ENCODE measurements at places on chromosomes 16 and 17.

GRCh38 chr17:63479495-63480184 is 2.8 kb downstream of the ACE start:
- no peak for DNase-seq

DNA sequence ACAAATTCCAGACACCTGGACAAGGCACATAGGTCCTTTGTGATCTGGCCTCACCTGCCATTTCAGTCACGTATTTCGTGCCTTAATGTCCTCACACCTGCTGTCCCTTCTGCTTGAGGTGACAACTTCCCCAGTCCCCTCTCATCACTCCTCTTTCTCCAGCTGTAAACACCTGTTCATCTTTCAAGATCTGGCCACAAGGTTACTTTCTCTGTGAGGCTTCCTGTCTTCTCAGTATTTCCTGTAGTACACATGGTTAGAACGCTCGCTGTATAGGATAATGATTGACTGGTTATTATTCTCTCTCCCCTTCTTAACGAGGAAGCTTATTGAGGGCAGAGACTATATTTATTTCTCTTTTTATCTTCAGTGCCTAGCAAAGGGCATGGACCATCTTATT is 74.5 kb upstream of the PMFBP1 start:
- no peak for DNase-seq

DNA sequence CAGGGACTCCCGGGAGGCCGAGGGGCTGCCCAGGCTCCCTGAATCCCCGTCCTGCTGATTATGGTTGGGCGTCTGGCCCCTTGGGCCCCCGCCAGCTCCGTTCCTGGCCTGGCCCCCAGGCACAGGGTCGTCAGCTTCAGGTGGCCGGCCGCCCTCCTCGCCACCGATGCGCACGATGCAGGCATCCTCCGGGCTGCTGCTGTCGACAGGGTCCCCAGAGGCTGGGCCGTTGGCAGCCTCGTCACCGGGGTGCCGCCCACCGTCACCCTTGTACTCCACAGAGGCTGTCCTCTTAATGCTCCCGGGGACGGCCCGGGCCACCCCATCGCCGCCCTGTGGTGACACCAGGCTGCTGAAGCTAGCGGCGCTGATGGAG is 60.4 kb downstream of the PRMT7 start:
- DNase-seq, result no peak

DNA sequence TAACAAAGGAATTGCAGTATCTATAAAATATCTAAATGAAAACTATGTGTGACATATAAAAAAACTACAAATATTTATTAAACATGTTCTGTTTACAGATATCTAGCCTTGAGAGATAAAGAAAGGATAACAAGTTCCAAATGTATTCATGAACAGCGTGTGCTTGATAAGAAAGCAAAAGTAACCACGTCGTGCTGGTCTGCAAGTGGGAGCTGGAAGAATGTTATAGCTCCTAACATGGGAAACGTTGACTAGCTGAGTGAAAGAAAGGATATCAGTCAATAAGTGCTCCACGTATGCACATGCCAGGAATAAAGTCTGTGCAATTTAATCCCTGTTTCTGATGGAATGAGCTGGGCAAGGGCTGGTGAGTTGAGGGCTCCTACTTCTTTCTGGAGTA is 71.2 kb upstream of the CDYL2 start:
- no peak for DNase-seq

GRCh38 chr17:19448341-19449268 is 37.6 kb downstream of the RNF112 start:
- DNase-seq, result no peak

DNA sequence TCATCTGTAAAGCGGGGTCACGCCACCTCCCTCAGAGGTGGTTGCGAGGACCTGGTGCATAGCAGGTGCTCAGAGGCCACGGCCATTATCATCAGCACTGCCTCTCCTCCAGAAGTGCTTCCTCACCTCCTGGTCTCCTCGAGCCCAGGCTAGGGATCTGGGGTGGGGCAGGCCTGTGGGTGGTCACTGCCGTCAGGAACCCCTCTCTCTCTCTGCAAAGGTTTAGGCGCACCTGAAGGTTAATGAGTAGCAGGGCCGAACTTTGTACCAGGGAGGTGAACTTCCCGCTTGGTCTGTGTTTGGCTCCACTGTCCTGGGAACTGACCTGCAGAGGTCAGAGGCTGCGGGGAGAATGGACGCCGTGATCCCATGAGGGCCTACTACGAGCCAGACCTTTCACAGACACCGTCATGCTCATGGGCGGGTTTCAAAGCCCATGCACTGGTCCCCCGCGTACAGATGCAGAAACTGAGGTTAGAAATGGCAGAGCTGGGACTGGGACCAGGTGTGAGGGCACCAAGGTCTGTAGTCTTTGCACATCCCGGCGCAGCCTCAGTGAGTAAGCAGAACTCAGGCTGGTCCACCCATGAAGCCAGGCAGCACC is 13.8 kb downstream of the JUP start:
- DNase-seq, result no peak

Data from hematopoietic multipotent progenitor cell treated with erythropoietin and hydrocortisone succinate and interleukin-3 and kit ligand, for 8 days (in vitro differentiated cells).